SHP77 treated with DMSO at 0.1 percent for 48 hours (cell line): ENCODE measurements at places on chromosomes 4 and X.

DNA sequence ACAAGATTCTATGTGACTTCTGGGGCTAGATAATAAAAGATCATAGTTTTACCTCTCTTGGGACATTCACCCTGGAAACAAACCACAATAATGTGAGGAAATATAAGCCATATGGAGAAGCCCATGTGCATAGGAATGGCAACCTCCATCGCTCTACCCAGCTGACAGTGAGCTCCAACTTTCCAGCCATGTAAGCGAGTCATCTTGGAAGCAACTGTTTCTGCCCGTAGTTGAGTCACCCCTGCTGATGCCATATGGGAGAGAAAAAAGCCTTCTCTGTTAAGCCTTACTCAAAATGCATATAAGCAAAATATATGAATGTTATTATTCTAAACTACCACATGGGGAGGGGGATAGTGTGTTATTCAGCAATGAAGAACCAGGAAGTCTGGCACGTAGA, 31.4 kb upstream of the RELL1 start:
- DNase-seq = no peak

DNA sequence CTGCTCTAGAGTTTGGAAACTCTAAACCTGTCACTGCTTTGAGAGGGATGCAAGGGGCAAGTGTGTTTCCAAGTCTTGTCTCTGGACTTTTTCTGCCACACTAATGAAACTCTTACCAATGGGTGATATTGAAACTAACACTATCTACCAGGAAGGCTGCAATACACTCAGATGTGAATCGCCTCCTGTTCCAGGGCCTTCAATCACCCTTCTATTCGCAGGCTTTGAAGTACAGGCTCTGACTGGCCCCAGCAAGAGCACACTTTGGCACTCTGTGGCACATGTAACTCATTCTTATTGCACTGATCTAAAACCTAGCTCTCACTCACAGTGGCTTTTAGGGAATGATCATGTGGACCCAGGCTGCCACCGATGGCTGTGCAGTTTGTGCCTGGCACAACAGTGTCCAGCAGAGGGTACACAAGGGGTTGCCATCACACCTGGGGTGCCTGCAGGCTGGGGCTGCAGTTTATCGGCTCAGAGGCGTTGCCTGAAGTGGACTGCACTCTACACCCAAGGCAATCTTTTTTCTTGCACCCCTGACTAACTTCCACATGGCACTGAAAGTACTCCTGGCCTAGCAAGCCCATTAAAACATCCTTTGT, 210.8 kb downstream of the MGST2 start:
- no peak for DNase-seq

DNA sequence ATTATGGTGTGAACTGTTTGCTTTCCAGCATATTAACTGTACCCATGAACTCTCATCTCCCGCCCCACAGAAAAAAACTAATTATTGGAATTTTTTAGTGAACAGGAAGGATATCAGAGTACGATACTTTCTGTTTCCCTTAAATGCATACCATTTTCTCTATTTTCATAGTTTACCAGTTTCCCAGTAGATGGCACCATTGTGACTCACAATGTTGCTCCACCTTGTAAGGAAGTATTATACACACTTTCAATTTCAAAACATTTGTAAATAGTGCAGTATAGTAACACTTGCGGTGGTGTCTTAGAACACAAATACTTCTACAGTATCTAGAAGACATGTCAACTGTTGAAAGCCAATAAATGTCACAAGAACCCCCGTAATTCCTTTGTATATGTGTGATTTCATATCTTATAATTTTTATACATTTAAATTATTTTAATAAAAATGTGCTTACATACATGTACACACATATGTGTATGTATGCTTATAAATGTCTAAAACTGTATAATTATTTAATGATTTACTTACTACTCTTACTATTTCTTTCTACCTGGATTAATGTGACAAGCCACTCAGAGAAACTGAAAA, 167.3 kb downstream of the SLIT2 start:
- DNase-seq = no peak

- no peak for DNase-seq
Measured at GRCh38 chr4:169335331-169335730, 64.6 kb upstream of the SH3RF1 start.
